ENCODE measurements at places on chromosomes 12 and 14.

GRCh38 chr14:68285421-68286179 lies 466.0 kb downstream of the RAD51B start:
- DNase-seq = peak; percentile 91

DNA sequence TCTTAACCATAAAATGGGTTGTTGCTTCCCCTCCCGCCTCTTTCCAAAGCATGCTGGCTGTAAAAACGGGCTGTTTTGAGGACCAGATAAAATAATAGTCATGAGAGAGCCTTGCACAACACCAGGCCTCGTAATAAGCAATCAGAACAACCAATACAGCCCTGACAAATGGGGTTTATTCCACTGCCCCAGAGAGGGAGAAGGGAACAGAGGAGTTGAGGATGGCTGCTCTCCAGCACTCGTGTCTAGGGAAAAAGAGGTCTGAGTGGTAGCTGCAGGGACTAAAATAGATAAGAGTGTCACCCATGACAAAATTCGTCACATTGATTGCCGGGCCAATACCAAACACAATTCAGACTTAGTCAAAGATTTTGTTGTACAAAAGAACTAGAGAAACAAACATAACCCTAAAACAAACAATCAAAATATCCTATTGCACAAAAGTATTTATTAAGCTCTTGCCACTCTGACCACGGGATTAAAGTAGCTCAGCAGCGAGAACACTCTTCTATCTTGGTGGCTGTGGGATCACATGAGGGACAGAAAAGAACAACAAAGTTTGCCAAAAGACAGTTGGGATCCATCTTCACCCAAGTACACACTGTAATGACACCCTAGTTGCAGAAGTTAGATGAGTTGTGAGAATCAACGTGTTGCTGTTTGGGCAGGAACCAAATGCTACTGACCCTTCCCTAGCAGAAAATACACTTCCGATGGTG lies 188.0 kb downstream of the FOXN3 start:
- DNase-seq = no peak

DNA sequence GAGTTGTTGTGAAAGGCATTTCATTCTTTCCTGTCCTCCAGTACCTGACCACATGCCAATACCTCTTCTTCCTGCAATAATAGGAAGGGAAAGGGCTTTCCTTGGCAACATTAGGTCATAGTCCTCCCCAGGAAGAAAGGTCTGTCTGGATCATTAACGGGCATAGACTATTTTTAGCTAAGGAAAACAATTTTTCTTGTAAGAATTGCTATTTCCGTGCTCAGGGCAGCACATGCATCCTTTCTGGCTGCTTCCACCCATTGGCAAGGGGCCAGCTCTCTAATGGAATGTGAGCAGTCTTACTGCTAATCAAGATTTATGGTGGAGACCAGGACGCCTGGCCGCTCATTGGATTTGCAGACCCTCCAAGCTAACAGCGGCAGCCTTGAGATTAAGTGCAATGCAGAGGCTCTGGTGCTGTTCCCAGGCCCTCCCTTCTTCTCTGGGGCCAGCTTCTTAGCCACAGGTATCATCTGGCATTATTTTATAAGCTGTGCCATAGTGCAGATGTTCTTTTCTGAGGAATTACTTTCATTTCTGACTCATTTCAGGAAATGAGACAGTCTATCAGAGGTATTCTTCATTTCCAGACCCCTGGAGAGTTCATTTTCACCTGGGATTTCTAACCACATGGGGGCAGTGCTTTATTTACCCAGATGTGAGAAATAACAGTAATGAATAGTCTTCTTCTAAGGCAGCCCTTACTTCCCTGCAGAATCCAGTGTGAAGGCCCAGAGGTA lies 52.9 kb downstream of the ANO6 start:
- peak; percentile 34 for DNase-seq

- DNase-seq = no peak
These were observed 3.6 kb downstream of the AMN start for GRCh38 chr14:102926104-102926503.

DNA sequence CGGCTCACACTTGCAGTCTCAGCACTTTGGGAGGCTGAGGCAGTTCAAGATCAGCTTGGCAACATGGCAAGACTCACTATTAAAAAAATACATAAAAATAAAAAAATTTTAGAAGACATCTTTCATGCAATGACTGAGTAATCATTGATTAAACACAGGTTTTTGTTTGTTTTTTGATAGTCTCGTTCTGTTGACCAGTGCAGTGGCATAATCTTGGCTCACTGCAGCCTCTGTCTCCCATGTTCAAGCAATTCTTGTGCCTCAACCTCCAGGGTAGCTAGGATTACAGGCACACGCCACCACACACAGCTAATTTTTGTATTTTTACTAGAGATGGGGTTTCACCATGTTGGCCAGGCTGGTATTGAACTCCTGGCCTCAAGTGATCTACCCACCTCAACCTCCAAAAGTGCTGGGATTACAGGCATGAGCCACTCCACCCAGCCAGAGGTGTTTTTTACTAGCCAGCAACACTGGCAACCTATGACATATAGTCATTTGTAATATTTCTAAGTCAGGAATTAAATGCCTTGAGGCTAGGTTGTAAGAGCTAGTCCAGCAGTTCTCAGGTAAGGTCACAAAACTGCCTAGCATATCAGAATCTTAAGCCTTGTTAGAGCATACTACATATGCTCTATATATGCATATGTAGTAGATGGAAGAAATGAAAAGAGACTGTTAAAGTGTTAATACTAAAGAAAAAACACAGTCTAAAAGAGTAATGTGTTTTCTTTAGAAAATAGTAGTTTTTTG lies 27.1 kb downstream of the HECTD1 start:
- no peak for DNase-seq

DNA sequence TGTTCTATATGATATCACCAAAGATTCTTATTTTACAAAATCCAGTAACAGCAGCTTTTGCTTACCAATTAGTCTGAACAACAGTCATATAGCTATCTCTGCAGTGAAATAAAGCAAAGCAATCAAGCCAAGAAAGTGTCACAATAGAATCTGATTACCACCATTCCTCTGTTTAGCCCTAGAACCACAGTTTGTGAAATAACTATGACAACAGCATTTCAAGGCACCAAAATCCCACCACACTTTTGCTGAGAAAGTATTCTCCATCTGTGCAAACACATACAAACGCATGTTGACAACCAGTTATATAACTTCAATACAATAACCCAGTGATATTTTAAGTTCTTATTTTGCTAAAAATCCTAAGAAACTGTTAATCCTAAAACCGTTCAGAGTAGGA lies 7.4 kb downstream of the PPP1R13B start:
- DNase-seq = no peak

DNA sequence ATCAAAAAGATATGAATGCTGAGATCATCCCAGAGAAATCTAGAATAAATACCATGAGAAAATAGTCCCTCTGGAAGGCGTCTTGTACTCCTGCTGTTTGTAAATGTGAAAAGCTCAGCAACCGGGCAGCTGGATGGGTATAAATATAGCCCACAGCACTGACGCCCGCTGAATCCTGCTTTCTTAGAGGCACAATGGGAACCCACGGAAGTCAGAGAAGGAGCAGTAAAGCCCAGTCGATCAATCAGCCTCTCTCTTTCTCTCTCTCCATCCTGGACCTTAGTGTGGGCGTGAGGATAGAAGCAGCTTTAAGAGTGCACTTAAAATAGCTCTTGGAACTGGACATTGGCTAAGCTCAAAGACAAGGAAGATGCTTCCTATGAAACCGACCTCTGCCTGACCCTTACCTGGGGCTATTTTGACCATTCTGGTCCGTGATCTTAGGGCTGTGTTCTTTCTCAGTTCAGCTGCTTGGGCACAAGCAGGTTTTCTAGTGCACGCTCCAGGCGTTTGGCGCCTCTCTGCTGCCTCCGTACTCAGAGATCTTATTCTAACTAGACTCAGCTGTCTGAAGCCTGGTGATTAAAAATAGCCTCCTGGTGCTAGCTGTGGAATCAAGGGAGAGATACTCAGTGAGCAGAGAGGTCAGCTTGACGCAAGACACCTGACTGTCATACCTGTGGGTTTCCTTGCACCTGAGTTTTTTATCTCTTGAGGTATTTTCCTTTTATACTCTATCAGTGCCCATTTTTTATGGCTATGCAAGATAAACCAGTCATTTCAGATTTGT lies 144.6 kb downstream of the ETV6 start:
- no peak for DNase-seq

DNA sequence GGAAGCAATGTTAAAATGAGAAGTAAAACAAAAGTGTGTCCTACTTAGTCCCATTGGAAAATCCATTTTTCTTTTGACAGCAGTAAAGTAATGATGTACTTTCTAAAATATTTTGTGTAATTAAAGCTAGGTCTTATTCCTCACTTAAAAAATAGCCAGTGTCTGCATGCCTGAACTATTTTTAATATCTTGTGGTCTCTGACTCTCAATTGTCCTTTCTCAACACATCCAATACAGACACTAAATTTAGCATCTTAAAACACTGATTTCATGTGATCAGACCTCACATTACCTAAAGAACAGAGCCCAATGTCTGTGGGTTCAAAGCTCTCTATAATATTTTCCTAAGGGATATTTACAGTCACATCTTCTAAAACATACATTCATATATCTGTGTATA lies 108.0 kb downstream of the DERA start:
- DNase-seq = no peak

GRCh38 chr12:115433014-115433634 lies 749.1 kb upstream of the TBX3 start:
- DNase-seq = no peak

GRCh38 chr12:57521525-57522010 lies 1.1 kb upstream of the MBD6 start:
- DNase-seq = no peak

DNA sequence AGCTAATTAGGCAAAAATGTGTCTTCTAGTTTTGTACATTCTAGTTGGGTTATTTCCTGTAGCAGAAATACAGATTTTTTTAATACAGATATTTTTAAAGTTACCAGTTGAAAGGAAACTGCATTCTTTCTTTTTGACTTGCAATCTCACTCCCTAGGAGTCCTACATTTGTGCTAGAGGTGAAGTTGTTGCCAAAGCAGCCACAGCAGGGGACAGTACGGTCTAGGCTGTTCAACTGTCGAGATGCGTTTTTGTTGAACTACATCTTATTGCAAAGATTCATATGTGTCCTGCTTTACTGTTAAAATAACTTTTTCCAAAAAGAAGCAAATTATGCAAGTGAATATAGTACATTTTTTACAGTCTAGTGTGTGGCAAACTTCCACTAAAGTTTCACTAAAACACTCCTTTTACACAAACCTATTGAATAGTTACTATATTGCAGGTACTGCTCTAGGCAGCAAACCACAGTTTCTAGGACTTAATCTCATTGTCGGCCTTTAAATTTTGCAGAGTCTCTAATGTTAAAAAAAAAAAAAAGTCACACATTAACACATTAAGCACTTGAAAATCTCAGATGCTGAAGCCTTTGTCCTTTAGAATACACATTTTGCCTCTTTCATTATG lies 30.2 kb upstream of the SRGAP1 start:
- no peak for DNase-seq

Data from GM12865 (cell line).